ENCODE measurements at places on chromosomes 3 and 15. TPM values are rescaled to one million over a fixed set of nuclear protein-coding genes. Genes with fewer than 3 reads are reported as not detected.

Gene BFSP2
- 2.1 TPM for total RNA-seq

DNA sequence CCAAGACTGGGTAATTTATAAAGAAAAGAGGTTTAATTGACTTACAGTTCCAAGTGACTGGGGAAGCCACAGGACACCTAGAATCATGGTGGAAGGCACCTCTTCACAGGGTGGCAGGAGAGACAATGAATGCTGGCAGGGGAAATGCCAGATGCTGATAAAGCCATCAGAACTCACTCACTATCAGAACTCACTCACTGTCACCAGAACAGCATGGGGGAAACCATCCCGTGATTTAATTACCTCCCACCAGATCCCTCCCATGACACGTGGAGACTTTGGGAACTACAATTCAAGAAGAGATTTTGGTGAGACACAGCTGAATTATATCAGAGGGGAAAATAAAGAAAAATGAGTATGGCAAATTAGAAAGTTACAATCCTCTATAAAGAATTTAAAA, 310.9 kb downstream of the BCHE start:
- DNase-seq, result no peak
- H3K4me1 ChIP-seq, result no peaks in the 10 kb centered on the region
- H3K27ac ChIP-seq, result no peak overlapping the region
- no peaks in the 10 kb centered on the region for H3K36me3 ChIP-seq
- H3K27me3 ChIP-seq, result no peaks in the 10 kb centered on the region

DNA sequence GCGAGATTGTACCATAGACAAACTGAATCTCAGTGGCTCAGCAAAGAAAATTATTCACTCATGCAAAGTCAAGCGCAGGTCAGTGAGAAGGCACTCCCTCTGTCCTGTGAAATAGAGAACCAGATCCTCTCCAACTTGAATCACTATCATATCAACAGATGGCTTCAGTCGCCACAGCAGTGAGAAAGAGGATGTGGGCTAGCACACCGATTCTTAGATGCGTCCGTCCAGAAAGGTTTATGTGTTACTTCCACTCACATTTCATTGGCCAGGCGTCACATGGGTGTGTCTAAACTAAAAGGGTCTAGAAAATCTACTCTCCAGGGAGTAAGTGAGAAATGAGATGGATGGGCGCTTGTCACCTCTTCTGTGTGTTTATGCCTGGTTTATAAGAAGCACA, 141.6 kb upstream of the KBTBD8 start:
- H3K36me3 ChIP-seq, result no peaks in the 10 kb centered on the region
- no peak overlapping the region for H3K4me3 ChIP-seq
- H3K27ac ChIP-seq, result no peak overlapping the region
- no peak for DNase-seq

GRCh38 chr3:142523921-142524566, 54.5 kb downstream of the ATR start:
- H3K36me3 ChIP-seq, result peaks cover 28% of the 10 kb centered on the region
- no peak for DNase-seq
- peaks cover 5% of the 10 kb centered on the region for H3K4me1 ChIP-seq

DNA sequence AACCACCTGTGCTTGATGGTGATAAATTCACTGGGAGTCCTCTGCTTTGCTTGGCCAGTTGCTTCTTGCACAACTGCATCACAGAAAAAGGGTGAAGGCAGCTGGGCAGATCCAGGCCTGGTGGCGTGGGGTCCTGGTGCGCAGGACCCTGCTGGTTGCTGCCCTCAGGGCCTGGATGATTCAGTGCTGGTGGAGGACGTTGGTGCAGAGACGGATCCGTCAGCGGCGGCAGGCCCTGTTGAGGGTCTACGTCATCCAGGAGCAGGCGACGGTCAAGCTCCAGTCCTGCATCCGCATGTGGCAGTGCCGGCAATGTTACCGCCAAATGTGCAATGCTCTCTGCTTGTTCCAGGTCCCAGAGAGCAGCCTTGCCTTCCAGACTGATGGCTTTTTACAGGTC, 31.1 kb upstream of the IQCF2 start:
- H3K4me1 ChIP-seq, result no peaks in the 10 kb centered on the region
- peaks cover 1% of the 10 kb centered on the region for H3K36me3 ChIP-seq
- no peak overlapping the region for H3K4me3 ChIP-seq
- no peak overlapping the region for H3K27ac ChIP-seq
- H3K27me3 ChIP-seq, result peaks cover 45% of the 10 kb centered on the region

DNA sequence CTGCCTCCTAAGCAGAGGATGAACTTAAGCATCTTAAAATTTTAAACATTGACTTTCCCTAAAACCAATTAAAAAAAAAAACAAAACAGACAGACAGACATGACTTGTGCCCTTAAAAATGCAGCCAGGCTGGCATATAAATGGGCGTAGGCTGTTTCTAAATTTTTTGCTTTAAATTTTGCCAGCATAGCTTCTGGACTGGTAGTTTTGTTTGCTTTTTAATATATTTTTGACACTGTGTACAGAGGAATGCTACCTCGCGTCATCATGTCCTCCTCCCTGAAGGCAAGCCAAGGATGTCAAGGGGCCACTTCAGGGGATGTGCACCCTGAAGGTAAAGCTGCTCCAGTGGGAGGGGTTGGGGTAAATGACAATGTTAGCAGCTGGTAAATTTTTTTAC, 134.8 kb downstream of the PGPEP1L start:
- no peak overlapping the region for H3K27ac ChIP-seq
- H3K27me3 ChIP-seq, result peaks cover 13% of the 10 kb centered on the region
- H3K4me1 ChIP-seq, result peaks cover 8% of the 10 kb centered on the region
- DNase-seq, result no peak
- H3K4me3 ChIP-seq, result no peak overlapping the region
- no peaks in the 10 kb centered on the region for H3K36me3 ChIP-seq

DNA sequence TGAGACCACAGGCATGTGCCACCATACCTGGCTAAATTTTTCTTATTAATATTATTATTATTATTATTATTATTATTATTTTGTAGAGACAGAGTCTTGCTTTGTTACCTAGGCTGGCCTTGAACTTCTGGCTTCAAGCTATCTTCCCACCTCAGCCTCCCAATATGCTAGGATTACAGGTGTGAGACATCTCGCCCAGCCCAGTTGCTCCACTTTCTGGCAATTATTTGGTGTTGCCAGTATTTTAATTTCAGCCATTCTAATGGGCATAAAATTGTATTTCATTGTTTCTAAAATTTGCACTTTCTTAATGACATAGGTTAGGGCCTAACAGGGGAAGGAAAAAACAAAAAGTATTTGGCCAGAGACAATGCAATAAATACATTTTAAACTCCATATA, 1217.6 kb upstream of the ALCAM start:
- no peaks in the 10 kb centered on the region for H3K27me3 ChIP-seq
- H3K4me3 ChIP-seq, result no peak overlapping the region
- H3K27ac ChIP-seq, result no peak overlapping the region
- no peaks in the 10 kb centered on the region for H3K36me3 ChIP-seq

DNA sequence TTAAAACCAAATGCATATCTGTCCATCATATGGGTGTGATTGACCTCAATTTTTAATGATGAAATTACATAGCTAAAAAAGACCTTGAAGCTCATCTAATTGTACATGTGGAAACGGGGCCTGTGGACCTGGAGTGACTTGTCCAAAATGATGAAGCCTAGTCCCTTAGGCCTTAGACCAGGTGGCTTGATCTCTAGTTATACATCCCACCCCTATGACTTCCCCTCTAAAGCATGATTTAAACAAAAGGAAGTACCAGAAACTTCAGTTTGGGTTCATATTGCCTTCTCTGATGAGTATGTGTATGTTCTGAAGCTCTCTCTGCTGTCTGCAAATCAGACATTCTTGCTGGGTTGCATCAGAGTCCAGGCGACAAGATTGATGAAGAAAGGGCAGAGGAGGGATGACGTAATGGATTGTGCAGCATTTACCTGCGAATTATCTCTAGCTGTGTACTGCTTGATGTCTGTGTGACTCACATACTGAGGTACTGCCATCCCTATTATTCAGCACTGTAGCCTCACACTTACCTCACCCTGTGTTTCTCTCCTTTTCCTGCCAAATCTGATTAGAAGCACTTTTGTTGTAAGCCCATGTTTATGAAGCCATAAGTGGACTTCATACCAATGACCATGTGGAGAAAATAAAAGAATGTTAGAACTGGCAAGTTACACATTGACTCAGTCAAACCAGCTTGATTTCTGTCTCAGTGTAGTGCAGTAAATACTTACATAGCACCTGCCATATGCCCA, 111.5 kb downstream of the FILIP1L start:
- H3K4me3 ChIP-seq, result no peak overlapping the region
- H3K4me1 ChIP-seq, result peaks cover 16% of the 10 kb centered on the region
- peaks cover 4% of the 10 kb centered on the region for H3K36me3 ChIP-seq
- no peak overlapping the region for H3K27ac ChIP-seq

DNA sequence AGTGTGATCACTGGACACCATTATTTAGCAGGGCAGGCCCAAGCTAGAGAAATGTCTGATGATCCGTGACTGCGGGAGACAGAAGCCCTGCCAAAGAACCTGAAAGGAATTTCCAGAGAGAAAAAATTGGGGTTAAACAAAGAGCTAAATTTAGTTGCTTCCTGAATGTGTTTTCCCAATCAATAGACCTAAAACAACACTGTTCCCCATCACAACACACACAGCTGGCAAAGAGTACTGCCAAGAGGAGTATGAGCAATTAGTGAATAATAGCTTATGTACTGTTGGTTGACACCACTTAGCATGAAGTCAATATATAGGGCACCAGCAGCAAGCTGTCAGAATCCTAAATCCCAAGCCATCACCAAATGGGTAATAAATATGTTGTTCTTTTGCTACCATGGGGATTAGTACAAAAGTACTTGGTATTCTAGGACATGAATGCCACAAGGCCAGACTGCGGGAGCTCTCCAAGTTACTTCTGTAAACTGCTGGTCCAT, 35.7 kb downstream of the CLK3 start:
- no peaks in the 10 kb centered on the region for H3K27me3 ChIP-seq
- no peak for DNase-seq
- peaks cover 21% of the 10 kb centered on the region for H3K4me1 ChIP-seq

GRCh38 chr3:170811515-170811914, 58.5 kb downstream of the RPL22L1 start:
- DNase-seq, result no peak
- no peaks in the 10 kb centered on the region for H3K36me3 ChIP-seq
- no peaks in the 10 kb centered on the region for H3K4me1 ChIP-seq
- peaks cover 5% of the 10 kb centered on the region for H3K27me3 ChIP-seq
- no peak overlapping the region for H3K27ac ChIP-seq
- H3K4me3 ChIP-seq, result no peak overlapping the region

DNA sequence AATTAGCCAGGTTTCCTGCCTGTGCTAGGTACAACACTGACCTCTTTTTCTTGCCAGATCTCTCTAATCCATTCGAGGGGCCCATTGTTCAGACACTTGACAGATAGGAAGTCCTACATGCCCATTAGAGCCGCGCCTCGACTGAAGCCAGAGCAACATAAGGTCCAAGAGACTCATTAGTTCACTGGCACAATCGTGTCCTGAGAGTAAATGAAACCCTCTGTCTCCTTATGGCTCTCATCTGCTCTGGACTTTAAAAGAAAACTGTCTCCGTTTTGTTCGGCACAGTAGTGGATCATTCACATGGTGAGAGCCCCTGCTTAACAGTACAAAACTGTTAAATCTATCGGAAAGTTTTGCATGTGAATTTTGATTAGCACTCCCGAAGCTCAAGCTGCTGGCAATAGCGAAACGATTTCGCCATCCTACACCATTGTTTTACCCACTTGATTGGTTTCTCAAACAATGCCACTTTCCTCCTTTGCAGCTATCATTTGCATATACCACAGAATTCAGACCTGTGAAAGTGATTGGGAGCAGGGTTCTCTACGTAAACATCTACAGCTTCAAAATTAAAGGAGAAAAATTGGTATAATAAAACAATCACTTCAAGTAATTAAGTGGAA, 19.0 kb upstream of the C15orf61 start:
- H3K4me1 ChIP-seq, result peaks cover 7% of the 10 kb centered on the region
- H3K27ac ChIP-seq, result no peak overlapping the region
- no peaks in the 10 kb centered on the region for H3K36me3 ChIP-seq
- no peaks in the 10 kb centered on the region for H3K27me3 ChIP-seq
- no peak overlapping the region for H3K4me3 ChIP-seq
- DNase-seq, result no peak

- no peak for DNase-seq
- H3K36me3 ChIP-seq, result no peaks in the 10 kb centered on the region
- no peak overlapping the region for H3K27ac ChIP-seq
These were observed 1079.5 kb downstream of the IGSF11 start for GRCh38 chr3:117955196-117955595.

GRCh38 chr3:195893044-195893395, 15.3 kb downstream of the TNK2 start:
- no peak overlapping the region for H3K27ac ChIP-seq
- H3K36me3 ChIP-seq, result peaks cover 3% of the 10 kb centered on the region
- H3K27me3 ChIP-seq, result no peaks in the 10 kb centered on the region
- peaks cover 27% of the 10 kb centered on the region for H3K4me1 ChIP-seq
- no peak overlapping the region for H3K4me3 ChIP-seq

GRCh38 chr15:42152921-42153698, 3.3 kb downstream of the PLA2G4F start:
- H3K4me1 ChIP-seq, result no peaks in the 10 kb centered on the region
- H3K36me3 ChIP-seq, result no peaks in the 10 kb centered on the region
- DNase-seq, result no peak
- no peaks in the 10 kb centered on the region for H3K27me3 ChIP-seq
- H3K4me3 ChIP-seq, result no peak overlapping the region

- peaks cover 28% of the 10 kb centered on the region for H3K4me1 ChIP-seq
- peak overlapping the region; percentile 77 for H3K27ac ChIP-seq
- peaks cover 2% of the 10 kb centered on the region for H3K36me3 ChIP-seq
- peak overlapping the region; percentile 49 for H3K4me3 ChIP-seq
- no peak for DNase-seq
- H3K27me3 ChIP-seq, result no peaks in the 10 kb centered on the region
These were observed 35.0 kb upstream of the PLCL2 start for GRCh38 chr3:16849795-16850194.

DNA sequence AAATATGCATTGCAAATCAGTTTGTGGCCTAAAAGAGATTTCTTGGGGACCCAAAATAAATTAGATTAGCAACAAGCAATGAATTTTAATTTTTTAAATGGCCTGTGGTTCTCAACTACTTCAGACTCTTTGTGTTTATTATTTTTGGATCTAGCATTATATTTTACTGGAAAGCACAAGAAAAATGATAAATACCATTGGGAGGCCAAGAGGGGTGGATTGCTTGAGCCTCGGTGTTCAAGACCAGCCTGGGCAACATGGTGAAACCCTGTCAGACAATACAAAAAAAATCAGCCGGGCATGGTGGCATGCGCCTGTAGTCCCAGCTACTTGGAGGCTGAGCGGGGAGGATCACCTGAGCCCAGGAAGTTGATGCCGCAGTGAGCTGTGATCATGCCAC, 13.6 kb downstream of the LACTB start:
- peaks cover 10% of the 10 kb centered on the region for H3K4me1 ChIP-seq
- peaks cover 6% of the 10 kb centered on the region for H3K36me3 ChIP-seq
- H3K27me3 ChIP-seq, result no peaks in the 10 kb centered on the region
- H3K4me3 ChIP-seq, result no peak overlapping the region
- no peak for DNase-seq
- H3K27ac ChIP-seq, result no peak overlapping the region

DNA sequence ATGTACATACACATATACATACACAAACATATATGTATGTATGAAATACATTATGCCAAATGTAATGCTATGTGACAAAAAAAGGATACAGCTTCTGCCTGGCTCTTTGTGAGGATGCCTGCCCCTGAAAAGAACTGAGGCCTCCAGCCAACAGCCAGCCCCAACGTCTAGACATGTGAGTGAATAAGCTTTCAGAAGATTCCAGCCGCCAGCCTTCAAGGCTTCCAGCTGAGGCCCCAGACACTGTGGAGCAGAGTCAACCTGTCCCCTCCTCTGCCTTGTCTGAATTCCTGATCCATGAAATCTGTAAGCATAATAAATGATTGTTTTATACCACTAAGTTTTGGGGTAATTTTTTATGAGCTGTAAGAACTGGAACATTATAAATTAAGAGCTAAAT, 24.7 kb downstream of the GXYLT2 start:
- no peak for DNase-seq
- H3K27ac ChIP-seq, result no peak overlapping the region
- H3K4me3 ChIP-seq, result no peak overlapping the region
- H3K36me3 ChIP-seq, result no peaks in the 10 kb centered on the region
- H3K4me1 ChIP-seq, result no peaks in the 10 kb centered on the region

Data from activated CD8-positive, alpha-beta memory T cell treated with anti-CD3 and anti-CD28 coated beads, Interleukin-2, amount 10 ng/mL, durations not matched to agents 7 days and 5 days (primary cell).